ENCODE measurements at places on chromosomes 7 and 10.

- peak; percentile 23 for DNase-seq
Measured at GRCh38 chr10:62852961-62853702, 37.0 kb upstream of the EGR2 start.

- no peak for DNase-seq
Measured at GRCh38 chr10:114283091-114283490, 44.0 kb downstream of the VWA2 start.

DNA sequence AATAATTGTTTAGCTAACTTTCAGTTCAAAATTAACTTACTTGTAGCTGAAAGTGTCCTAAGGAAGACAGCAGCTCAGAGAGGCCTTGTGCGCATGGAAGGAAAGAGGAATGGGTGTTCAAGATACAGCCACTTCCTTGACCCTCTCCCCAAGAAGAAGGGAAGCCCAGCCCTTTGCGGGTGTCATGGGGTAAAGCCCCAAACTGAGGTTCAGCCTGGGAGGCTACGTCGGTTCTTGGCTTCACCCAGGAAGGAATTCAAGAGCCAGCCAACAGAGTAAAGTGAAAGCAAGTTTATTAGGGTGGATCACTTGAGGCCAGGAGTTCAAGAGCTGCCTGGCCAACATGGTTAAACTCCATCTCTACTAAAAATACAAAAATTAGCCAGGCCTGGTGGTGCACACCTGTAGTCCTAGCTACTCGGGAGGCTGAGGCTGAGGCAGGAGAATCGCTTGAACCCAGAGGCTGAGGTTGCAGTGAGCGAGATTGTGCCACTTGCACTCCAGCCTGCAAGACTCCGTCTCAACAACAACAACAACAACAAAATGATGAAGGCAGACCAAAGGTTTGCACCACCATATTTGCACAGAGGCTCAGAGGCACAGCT, 15.9 kb downstream of the GPRIN2 start:
- no peak for DNase-seq

- no peak for DNase-seq
Measured at GRCh38 chr10:6053816-6054631, 8.1 kb downstream of the IL2RA start.

- no peak for DNase-seq
Measured at GRCh38 chr7:23000597-23001360, 13.2 kb downstream of the HYCC1 start.

- DNase-seq: no peak
Measured at GRCh38 chr7:99713995-99714570, 20.9 kb downstream of the CYP3A7 start.
